Lung (tissue), 17 donors: ENCODE measurements at places on chromosomes 1 and 21. TPM values are rescaled to one million over a fixed set of nuclear protein-coding genes. Genes with fewer than 3 reads are reported as not detected.

GRCh38 chr1:7948960-7949359, 8.3 kb upstream of the TNFRSF9 start:
- DNase-seq: no peak

- DNase-seq: no peak
Measured at GRCh38 chr1:151858886-151859665, 5.6 kb upstream of the THEM5 start.

DNA sequence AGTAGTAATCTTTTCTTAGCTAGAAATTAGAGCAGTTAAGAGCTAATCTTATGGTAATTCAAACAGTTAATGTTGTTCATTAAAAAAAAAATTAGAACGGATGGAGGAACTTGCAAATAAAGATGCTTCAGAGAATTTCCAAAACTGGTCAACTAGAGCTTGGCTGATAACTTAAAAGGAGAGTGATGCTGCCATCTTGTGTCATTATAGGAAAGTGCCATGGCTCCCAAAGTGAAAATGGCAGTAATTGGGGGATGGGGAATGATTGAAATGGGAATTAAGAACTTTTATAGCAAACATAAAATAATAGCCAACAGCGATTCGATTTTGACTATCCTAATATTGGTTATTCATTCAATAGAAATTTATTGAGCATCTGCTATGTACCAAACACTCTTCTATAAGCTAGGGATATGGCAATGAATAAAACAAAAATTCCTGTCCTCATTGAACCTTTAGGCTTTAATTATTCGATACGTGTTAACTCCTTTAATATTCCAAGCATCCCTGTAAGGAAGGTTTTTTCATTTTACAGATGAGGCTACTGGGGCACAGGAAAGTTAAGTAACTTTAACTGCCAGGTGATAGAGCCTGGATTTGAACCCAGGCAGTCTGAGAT, 5.7 kb upstream of the PLPP3 start:
- DNase-seq: peak; percentile 55

GRCh38 chr1:23343221-23344110, 618 bp downstream of the HNRNPR start:
- DNase-seq: peak; percentile 50

DNA sequence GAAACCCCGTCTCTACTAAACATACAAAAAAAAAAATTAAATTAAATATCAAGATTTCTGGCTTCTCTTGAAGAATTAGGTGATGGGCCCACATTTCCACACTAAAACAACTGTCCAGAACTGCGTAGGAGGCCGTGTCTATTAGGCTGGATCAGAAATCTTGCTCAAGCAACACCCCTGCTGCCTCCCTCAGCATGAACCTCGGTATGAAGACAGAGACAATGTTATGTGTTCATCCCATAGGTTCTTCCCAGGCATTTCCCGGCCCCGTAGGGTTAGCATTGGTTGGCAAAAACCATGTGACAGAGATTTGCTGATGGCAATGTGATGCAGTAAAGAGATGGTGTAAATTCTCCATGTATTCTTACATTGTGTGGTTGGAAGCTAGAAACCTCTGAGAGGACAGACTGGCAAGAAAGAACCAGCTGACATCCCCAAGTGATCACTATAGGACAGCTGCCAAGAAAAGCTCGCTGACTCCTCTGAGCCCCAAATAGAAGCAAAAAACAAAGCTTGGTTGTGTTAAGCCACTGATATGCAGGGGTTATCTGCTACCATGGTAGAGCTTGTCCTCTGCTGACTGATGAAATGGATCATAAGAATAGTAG, 34.5 kb downstream of the EBNA1BP2 start:
- DNase-seq: no peak

DNA sequence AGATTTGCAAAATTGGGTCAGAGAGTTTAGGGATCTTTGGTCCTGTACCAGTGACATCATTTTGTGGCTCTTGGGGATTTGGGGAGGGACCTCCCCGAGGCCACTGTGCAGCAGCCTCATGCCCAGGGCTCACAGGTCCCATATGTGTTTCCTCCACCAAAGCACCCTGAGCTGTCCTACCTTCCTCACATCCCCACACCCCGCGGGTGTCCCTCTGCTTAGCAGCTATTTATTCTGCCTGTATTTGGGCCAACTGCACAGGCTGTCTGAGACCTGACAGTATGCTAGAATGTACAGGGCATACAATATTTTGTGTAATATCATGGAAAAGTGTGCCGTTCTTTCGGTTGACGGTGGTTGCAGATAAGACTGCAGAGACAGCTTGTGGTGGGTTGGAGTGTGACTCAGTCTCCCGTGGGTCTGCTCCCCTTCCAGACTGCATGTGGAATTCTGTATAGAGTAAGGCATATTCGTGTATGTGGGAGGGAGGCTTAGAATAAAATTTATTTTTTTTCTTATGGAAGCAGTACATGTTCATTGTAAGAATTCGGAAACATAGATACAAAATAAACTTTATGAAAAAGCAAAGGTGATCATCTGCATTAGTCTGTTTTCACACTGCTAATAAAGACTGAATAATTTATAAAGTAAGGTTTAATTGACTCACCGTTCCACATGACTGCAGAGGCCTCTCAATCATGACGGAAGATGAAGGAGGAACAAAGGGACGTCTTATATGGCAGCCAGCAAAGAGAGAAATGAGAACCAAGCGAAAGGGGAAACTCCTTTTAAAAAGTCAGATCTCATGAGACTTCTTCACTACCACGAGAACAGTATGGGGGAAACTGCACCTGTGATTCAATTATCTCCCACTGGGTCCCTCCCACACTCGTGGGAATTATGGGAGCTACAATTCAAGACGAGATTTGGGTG, 84.4 kb downstream of the ADARB1 start:
- no peak for DNase-seq

GRCh38 chr1:26290882-26291261, 11.0 kb downstream of the SH3BGRL3 start:
- DNase-seq: no peak

DNA sequence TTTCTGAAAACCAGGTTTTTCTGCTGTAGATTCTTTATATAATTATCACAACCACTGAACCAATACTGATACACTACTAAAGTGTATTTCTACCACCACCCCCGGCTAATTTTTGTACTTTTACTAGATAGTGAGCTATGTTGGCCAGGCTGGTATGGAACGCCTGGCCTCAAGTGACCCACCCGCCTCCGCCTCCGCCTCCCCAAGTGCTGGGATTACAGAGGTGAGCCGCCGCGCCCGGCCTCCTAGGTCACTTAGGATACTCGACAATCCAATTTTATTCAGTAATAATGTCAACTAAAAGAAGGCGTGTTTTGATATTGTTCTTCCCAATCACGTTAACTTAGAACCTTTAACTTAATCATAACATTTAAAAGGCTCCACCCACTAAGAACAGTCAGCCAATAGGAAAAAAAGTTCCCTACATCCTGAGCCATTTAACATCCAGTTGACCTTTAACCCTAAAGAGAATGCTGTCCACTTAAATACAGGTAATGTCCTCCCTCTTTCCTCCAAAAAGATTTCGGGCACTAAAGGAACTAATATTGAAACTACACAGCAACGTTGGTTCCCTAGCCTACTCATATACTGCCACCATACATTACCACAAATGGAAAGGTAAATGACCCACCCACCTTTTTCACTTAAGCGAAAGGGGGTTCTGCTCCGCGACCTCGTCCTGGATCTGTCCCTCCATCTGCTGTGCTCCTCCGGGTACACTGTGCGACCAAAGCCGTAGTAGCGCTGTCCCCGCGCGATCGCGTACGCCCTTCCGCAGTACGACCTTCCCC, 1.2 kb downstream of the RSRP1 start:
- no peak for DNase-seq

- no peak for DNase-seq
Measured at GRCh38 chr1:177915641-177916040, 54.2 kb downstream of the SEC16B start.

FYB2 gene
- polyA plus RNA-seq: 8.6 TPM

DNA sequence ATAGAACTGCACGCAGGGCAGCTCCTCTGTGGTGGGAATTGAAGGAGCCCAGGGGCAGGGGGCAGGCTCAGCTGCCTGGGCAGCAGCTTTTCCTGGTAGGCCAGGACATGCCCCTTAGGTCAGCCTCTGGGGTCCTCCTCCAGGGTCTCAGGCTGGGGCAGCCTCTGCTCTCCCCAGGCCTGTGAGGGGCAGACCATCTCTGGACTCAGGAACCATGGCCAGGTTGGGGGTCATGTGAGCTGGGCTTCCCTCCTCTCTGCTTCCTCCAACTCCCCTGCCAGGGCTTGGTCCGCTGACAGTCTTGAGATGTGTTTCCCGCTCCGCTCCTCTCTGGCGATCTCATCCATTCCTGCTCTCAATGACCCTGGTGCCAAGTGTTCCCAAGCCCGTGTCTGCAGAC, 5.7 kb downstream of the C1orf210 start:
- no peak for DNase-seq
